Stimulated activated CD8-positive, alpha-beta memory T cell treated with anti-CD3 and anti-CD28 coated beads, Interleukin-12 subunit alpha, Interleukin-12 subunit beta, amount 100 ng/mL, for 4 hours (primary cell): ENCODE measurements at places on chromosomes 3 and 15.

- DNase-seq: no peak
Observed at GRCh38 chr3:162742159-162742717, 1245.6 kb downstream of the OTOL1 start.

DNA sequence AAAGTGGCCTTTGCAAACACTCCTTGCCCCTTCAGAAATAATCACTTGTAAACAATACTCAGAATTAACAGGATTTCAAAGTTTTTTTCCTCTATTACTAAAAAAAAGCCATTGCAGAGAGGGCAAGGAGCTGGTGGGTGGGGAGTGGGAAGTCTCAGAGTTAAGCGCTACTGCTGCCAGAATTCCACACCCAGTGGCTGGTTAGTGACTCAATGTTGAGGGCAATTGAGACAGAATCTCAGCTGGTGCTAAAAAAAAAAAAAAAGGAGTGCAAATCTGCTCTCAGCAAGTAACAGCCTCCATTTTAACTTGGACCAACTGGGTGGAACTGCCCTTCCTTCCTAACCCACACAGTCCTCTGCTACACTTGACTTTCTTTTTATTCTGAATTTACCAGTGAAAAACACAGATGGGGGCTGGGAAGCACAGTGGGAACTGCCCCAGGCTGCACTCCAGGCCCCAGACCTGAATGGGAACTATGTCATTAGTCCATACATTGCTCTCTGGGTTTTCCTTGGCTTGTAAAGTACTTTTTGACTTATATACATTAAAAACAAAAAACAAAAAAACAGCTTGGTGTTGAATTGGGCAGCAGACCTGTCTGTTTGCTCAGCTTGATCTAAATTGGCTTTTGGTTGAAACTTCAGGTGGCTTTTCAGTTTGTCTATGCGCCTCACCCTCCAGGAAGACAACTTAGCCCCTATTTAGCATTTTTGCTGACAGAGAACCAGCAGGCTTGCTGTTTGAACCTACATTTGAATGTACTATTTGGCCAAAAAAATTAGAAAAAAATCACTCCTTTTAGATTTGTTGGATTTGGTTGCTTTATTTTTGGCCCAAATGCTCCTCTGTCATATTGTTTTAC lies 357.8 kb upstream of the TBL1XR1 start:
- DNase-seq: no peak

GRCh38 chr15:57098896-57099295 lies 180.5 kb downstream of the TCF12 start:
- DNase-seq: no peak

DNA sequence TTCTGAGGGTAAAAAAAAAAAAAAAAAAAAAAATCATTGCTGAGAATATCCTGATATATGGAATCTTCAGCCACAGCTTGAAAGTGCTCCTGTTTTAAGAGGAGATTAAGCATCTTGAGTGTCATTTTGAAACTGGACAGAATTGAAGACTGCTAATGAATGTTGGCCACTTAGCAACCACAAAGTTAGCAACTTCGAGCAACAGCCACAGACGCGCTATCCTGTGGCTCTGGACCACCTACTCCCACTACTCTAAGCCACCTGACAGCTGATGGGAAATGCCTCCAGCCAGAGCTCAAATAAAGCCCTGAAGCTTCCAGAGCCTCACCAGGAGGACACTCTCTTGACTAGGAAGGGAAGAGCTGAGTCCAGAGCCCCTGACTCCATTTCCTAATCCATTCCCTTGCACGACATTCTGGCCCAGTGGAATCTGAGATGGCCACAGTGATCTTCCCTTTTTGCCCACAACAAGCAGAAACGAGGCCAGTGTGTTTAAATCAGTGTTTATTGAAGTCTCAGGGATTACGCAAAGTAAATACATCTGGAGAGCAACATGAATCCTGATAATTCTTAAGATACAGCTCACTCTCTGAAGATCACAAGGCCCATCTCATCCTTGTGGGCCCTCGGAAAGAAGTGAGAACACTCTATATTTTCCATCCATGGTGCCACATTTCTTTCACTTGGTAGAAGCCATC lies 58.6 kb downstream of the TMEM212 start:
- no peak for DNase-seq

DNA sequence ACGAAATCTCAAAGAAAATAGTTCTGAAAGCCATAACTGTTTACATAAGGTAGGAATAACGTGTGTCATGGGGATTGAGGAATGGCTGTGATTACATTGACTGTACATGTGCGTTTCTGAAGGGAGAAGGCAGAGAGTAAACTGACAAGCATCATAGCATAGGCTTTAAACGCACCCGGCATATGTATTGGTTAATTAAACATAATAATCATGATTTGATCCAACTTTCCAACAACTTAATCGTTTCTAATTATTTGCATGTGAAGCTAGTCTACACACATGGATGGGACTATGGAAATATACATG lies 3.3 kb downstream of the TMEM108 start:
- DNase-seq: no peak

- DNase-seq: no peak
Observed at GRCh38 chr15:39272901-39273300, 308.0 kb upstream of the THBS1 start.

DNA sequence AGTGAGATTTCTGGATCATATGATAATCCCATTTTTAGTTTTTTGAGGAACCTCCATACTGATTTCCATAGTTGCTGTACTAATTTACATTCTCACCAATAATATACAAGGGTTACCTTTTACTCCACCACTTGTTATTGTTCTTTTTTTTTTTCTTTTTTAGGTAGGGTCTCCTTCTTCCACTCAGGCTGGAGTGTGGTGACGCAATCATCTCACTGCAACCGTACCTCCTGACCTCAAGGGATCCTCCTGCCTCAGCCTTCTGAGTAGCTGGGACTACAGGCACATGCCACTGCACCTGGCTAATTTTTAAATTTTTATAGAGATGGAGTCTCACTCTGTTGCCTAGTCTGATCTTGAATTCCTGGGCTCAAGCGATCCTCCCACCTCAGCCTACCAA lies 24.4 kb upstream of the CNOT10 start:
- no peak for DNase-seq

GRCh38 chr15:39820050-39820602 lies 37.5 kb upstream of the FSIP1 start:
- no peak for DNase-seq

- DNase-seq: no peak
Observed at GRCh38 chr3:189496375-189497138, 134.6 kb upstream of the TP63 start.

DNA sequence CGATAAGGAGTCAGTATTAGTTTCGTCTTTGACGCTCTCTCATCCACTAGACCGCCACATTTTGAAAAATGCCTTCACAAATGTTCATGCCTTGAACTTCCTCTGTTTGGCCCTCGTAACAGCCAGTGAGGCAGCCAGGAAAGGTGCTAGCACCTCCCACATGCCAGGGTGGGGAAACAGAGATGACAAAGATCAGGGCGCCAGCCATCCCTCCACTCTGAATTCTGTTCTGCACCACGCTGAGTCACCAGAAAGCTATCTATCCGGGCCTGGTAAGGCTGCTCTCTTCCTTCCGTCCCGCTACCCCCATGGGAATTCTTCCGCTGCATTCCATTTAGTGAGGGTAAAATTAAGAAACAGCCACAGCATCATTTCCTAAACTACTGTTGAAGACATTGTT lies 31.3 kb upstream of the BCL2L10 start:
- no peak for DNase-seq

- DNase-seq: peak; percentile 46
Observed at GRCh38 chr3:11096266-11097139, 57.8 kb upstream of the HRH1 start.

DNA sequence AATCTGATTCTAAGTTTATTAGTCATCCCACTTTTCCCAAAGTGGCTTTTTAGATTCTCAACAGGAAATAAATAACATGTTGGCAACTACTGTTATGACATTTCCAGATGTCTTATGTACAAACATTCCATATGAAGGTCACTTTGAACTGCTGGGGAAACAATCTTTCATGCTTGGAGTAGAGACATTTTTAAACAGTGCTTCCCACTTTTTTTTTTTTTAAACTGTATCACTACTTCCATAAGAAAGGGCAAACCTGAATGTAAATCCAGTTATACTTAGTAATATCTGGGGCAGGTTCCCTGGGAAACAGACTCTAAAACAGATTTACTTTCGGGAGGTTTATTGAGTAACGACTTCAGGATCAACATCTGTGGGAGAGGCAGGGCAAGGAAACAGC lies 473.8 kb downstream of the TAFA4 start:
- no peak for DNase-seq

- no peak for DNase-seq
Observed at GRCh38 chr15:99086327-99086667, 18.6 kb upstream of the SYNM start.

DNA sequence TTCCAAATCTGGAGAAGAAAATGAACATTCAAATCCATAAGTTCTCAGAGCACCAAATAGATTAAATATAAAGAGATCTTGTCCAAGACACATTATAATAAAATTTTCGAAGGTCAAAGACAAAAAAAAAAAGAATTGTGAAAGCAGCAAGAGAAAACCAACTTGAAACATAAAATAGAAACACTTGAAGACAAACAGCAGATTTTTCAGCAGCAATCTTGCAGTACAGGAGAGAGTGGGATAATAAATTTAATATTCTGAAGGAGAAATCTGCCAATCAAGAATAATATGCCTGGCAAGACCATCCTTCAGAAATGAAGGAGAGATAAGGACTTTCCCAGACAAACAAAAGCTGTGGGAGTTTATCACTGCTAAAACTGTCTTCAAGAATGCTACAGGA lies 150.5 kb upstream of the COL8A1 start:
- no peak for DNase-seq

DNA sequence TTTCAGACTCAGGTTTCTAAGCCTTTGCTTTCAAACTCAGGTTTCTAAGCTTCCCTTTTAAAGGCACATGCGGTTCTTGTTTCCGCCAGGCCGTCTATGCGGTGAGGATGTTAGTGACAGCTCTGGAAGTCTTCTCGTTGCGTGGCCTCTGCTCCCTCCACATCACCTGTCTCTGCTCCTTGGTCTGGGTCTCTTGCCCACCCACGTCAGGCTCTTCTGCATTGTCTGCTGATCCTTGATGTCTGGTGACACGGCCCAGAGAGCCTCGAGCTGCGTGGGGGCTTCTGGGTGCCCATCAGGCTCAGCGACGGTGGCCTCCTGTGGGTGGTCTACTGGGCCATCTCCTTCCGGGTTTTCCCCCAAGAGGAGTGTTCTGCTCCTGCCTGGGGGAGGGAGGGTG lies 30.5 kb downstream of the KLF13 start:
- no peak for DNase-seq

GRCh38 chr3:119891944-119892721 lies 110.2 kb downstream of the NR1I2 start:
- no peak for DNase-seq

- DNase-seq: no peak
Observed at GRCh38 chr3:52779837-52780585, 2.6 kb downstream of the ITIH1 start.

GRCh38 chr3:195705081-195705991 lies 15.4 kb upstream of the MUC20 start:
- DNase-seq: no peak

GRCh38 chr3:11610044-11610671 lies 33.6 kb downstream of the VGLL4 start:
- no peak for DNase-seq

DNA sequence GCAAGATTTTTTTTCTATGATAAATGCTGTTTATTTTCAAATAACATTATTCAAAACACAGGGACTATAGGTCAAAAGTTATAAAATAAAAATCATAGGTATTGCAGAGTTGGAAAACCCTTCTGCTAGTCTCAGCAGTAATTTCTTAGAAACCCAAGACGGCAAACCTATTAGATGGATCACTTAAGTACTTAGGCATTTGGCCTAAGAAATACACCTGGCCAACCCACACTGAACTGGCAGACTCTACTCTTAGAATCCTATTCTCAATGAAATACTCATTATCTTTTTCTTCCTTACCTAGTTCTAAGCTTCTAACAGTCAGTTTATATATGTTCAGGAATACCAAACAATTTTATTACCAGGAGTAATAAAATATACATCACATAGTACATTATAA lies 30.5 kb upstream of the RIOX2 start:
- DNase-seq: no peak

DNA sequence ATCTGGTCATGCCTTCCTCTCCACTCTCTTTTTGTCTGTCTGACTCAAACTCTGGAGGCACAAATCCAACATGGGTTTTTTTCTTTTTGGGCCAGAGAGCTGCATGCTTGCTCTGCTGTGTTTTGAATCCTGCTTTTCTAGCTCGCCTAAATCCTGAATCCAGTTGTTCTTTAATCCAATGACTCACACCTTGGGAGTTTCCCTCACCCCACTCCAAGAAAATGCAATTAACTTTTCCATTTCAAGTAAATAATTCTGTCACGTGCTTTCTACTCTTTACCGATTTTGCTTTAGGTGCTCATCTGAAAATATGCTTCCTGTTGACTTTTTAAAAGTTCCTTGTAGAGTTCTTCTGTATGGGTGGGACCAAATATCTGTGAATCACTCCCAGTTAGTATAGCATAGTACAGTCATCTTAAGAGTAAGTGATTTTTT lies 47.6 kb downstream of the SLMAP start:
- DNase-seq: no peak
